T-helper 17 cell (primary cell): ENCODE measurements at places on chromosomes 2 and 18.

DNA sequence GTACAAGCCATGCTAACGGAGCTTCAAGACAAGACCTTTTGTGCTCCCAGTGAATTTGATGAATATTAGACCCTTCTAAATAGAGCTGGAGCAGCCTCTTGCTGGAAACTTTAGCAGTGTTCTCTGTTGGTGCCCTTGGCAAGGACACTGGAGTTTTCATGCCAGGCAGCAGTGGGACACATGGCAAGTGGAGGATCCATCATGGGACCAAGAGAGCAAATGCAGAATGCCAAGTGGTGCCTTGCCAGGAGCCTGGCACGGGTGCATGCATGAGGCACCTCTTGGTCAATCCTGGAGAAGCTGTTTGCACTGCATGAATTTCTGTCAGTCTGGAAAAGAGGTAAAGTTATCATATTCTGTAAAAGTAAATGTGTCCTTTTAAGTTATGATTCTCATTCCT, 59.1 kb downstream of the NETO1 start:
- H3K27ac ChIP-seq, result no peak overlapping the region
- DNase-seq, result no peak
- no peaks in the 10 kb centered on the region for H3K36me3 ChIP-seq
- H3K27me3 ChIP-seq, result no peaks in the 10 kb centered on the region

DNA sequence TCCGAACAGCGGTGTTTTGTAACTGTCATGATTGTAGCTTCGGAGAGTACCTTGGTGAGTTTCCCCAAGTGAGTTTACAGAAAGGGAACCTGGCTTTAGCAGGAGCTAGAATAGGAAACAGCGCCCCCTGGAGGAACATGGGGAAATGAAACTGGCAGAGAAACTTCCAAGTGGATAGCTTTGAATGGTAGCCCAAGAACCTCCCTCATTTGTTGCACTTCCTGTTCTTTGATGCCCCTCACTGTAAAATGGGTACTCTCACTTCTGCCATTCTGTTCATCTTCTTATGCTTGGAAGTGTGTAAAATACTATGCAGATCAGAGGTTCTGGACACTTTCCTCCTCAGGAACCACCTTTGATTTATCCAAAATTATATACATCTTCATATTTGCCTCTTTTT, 36.2 kb downstream of the CHST10 start:
- peaks cover under 1% of the 10 kb centered on the region for H3K36me3 ChIP-seq
- H3K27me3 ChIP-seq, result peaks cover 23% of the 10 kb centered on the region
- DNase-seq, result peak; percentile 57
- no peak overlapping the region for H3K27ac ChIP-seq
- no peaks in the 10 kb centered on the region for H3K4me1 ChIP-seq
- no peak overlapping the region for H3K4me3 ChIP-seq

DNA sequence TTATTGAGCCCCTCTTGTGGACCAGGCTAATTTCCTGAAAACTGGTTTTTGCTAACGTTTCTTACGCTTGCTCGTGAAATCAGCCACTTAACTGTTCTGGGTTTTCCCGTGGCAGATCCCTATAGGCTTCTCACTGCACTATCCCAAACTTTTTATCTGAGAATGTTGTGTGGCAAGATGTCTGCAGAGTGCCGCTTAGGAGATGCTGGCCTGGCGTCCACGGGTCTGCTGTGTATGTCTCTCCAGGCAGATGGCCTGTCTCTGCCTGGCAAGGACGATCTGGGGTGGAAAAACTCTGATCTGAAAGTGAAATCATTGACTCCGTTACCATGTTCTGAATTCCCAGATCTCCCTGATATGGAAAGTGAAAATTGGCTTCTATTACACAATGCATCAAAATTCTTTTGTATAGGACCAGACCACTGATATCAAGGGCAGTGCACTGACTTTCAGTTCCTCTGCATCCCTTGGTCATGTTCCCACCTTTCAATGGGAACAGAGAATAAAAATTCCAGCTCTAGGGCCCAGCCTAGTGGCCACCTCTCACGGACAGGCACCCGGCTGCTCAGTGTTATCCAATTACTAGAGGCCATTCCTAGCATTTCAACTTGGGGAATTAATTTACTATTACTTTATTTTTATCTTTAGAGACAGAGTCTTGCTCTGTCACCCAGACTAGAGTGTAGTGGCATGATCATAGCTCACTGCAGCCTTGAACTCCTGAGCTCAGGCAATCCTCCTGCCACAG, 154.6 kb downstream of the ACOXL start:
- no peak for DNase-seq
- H3K36me3 ChIP-seq, result no peaks in the 10 kb centered on the region
- no peaks in the 10 kb centered on the region for H3K4me1 ChIP-seq
- no peak overlapping the region for H3K4me3 ChIP-seq

DNA sequence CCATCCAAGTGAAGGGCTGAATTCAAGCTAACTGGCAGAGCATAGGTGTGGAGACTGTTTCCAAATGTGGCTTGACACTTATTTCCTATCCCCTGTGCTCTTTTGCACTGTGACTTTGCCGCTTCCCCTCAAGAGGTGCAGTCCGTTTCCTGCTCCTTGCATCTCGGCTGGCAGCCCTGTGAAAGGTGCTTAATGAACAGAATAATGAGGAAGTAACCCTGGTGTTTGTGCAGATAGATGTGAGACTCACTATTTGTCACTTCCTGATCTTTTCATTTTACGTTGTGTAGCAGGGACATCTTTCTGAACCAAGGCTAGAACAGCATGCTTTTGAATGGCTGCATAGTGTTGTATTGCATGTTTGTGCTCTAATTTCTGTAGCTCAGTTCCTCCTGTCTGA, 60.8 kb downstream of the CEP192 start:
- DNase-seq, result no peak
- no peaks in the 10 kb centered on the region for H3K27me3 ChIP-seq
- H3K36me3 ChIP-seq, result peaks cover 20% of the 10 kb centered on the region
- H3K4me3 ChIP-seq, result no peak overlapping the region

- peak overlapping the region; percentile 87 for H3K27ac ChIP-seq
- DNase-seq, result no peak
- peaks cover 2% of the 10 kb centered on the region for H3K36me3 ChIP-seq
- H3K4me1 ChIP-seq, result peaks cover 2% of the 10 kb centered on the region
- peak overlapping the region; percentile 63 for H3K4me3 ChIP-seq
These were observed 3.8 kb downstream of the EVX2 start for GRCh38 chr2:176079831-176080539.

DNA sequence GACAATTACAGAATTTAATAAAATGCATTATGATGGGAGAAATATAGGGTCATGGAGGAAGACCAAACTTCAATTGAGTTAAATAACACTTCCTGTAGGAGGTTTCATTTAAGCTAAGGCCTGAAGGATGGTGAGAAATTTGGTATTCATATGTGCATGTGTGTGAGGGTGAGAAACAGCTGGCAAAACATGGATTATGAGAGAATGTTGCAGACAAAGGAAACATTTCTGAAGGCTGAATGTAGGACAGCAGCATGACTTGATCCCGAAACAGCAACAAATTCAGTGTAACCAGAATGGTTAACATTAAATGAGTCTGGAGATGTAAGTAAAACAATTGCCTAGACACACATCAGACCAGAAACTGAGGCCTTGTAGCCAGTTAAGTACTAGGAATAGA, 630.8 kb downstream of the NR4A2 start:
- H3K4me1 ChIP-seq, result no peaks in the 10 kb centered on the region
- H3K27me3 ChIP-seq, result no peaks in the 10 kb centered on the region

- no peak for DNase-seq
- H3K27me3 ChIP-seq, result no peaks in the 10 kb centered on the region
- H3K36me3 ChIP-seq, result peaks cover 2% of the 10 kb centered on the region
- no peaks in the 10 kb centered on the region for H3K4me1 ChIP-seq
- no peak overlapping the region for H3K4me3 ChIP-seq
These were observed 58.0 kb downstream of the SLC40A1 start for GRCh38 chr2:189522435-189523151.

GRCh38 chr2:230666885-230667712, 45.5 kb upstream of the CAB39 start:
- no peak for DNase-seq
- peaks cover 61% of the 10 kb centered on the region for H3K4me1 ChIP-seq
- peak overlapping the region; percentile 59 for H3K27ac ChIP-seq
- no peaks in the 10 kb centered on the region for H3K36me3 ChIP-seq
- no peaks in the 10 kb centered on the region for H3K27me3 ChIP-seq
- H3K4me3 ChIP-seq, result peak overlapping the region; percentile 12

- no peak overlapping the region for H3K4me3 ChIP-seq
- no peaks in the 10 kb centered on the region for H3K27me3 ChIP-seq
- H3K36me3 ChIP-seq, result no peaks in the 10 kb centered on the region
- no peak for DNase-seq
- H3K4me1 ChIP-seq, result peaks cover 15% of the 10 kb centered on the region
- H3K27ac ChIP-seq, result no peak overlapping the region
These were observed 26.3 kb upstream of the CRIM1 start for GRCh38 chr2:36329251-36329650.

GRCh38 chr2:121491518-121491917, 39.2 kb upstream of the RNU4ATAC start:
- H3K36me3 ChIP-seq, result peaks cover 2% of the 10 kb centered on the region
- H3K4me1 ChIP-seq, result peaks cover 23% of the 10 kb centered on the region
- no peaks in the 10 kb centered on the region for H3K27me3 ChIP-seq
- H3K4me3 ChIP-seq, result no peak overlapping the region
- no peak overlapping the region for H3K27ac ChIP-seq
- no peak for DNase-seq

- no peak overlapping the region for H3K4me3 ChIP-seq
- no peak overlapping the region for H3K27ac ChIP-seq
- H3K36me3 ChIP-seq, result no peaks in the 10 kb centered on the region
- DNase-seq, result no peak
These were observed 1475.9 kb upstream of the NXPH2 start for GRCh38 chr2:140256080-140256479.

GRCh38 chr2:127196998-127197397, 23.1 kb downstream of the CYP27C1 start:
- H3K27me3 ChIP-seq, result peaks cover 15% of the 10 kb centered on the region
- H3K4me1 ChIP-seq, result peaks cover 5% of the 10 kb centered on the region
- H3K4me3 ChIP-seq, result peak overlapping the region; percentile 87

GRCh38 chr2:54366487-54367280, 89.4 kb upstream of the SPTBN1 start:
- no peak for DNase-seq
- H3K4me1 ChIP-seq, result no peaks in the 10 kb centered on the region
- no peak overlapping the region for H3K4me3 ChIP-seq
- no peaks in the 10 kb centered on the region for H3K36me3 ChIP-seq
- no peak overlapping the region for H3K27ac ChIP-seq

DNA sequence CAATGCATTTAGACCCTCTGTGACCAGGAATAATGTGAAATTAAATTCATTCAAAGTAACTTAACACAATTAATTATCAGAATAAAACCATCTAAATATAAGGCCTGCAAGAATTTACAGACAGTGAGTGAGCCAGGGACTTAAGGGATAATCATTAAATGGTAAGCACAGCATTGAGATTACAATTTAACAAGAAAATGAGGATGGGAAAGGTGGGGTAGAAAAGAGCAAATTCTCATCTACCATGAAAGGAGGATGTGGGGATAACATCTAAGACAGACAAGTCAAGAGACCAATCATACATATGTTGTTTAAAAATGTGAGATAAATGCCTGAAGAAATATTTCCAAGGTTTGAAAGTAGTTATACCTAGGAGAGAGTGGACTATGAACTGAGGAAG, 259.3 kb upstream of the NT5C1B start:
- H3K27ac ChIP-seq, result no peak overlapping the region
- no peaks in the 10 kb centered on the region for H3K27me3 ChIP-seq
- no peaks in the 10 kb centered on the region for H3K4me1 ChIP-seq
- no peak overlapping the region for H3K4me3 ChIP-seq
- H3K36me3 ChIP-seq, result no peaks in the 10 kb centered on the region
- DNase-seq, result no peak

- H3K4me3 ChIP-seq, result no peak overlapping the region
- no peak for DNase-seq
- no peaks in the 10 kb centered on the region for H3K36me3 ChIP-seq
- no peak overlapping the region for H3K27ac ChIP-seq
- H3K27me3 ChIP-seq, result no peaks in the 10 kb centered on the region
These were observed 46.4 kb downstream of the ZNF804A start for GRCh38 chr2:184644685-184645084.

DNA sequence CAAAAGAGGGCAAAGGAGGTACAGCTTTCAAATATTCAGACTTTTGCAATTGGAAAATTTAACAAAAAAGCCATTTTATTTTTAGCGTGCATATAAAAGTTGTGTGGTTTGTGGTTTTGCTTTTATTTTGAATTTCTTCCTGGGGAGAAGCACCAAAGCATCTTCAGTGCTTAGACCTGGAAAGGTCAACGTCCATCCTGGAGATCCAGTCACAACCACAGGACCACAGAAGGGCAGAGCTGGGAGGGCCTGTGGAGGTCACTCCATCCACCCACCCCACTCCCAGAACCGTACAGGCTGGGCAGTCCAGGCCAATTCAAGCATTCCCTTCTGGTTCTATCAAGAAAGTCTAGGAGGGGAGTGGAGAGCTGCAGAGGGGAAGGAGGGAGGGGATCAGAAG, 43.8 kb downstream of the MPHOSPH10 start:
- H3K4me3 ChIP-seq, result no peak overlapping the region
- peaks cover 7% of the 10 kb centered on the region for H3K36me3 ChIP-seq
- no peak for DNase-seq
- peaks cover 12% of the 10 kb centered on the region for H3K4me1 ChIP-seq
- no peak overlapping the region for H3K27ac ChIP-seq
- H3K27me3 ChIP-seq, result peaks cover 33% of the 10 kb centered on the region

DNA sequence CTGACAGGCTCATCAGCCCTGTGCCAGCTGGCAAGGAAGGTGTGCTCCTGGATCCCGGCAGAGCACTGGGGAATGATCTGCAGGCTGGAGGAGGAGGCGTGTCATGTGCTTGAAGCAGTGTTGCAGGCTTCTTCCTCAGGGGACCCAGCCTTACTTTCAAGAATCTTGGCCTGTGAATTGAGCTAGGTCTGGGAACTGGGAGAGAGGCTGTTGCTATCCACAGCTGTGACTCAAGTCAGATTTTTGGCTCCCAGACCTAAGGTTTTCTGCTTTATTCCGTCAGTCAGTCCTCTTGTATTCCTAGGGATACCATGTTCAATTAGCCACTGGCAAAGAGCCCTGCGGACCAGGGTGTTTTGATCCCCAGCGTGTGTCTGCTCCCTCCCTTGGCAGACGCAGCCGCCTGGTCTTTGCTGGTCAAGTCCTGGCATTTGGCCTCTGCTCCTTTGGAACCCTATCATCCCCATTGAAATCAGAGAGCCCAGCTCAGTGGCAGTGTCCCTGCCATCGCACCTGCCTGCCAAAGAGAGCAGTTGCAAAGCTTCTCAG, 32.4 kb downstream of the ASB1 start:
- no peak for DNase-seq
- no peaks in the 10 kb centered on the region for H3K36me3 ChIP-seq
- no peak overlapping the region for H3K27ac ChIP-seq
- peaks cover 2% of the 10 kb centered on the region for H3K4me1 ChIP-seq
- H3K27me3 ChIP-seq, result no peaks in the 10 kb centered on the region

- peaks cover 2% of the 10 kb centered on the region for H3K36me3 ChIP-seq
- H3K27ac ChIP-seq, result no peak overlapping the region
- no peak for DNase-seq
- H3K4me1 ChIP-seq, result peaks cover 25% of the 10 kb centered on the region
- no peaks in the 10 kb centered on the region for H3K27me3 ChIP-seq
- H3K4me3 ChIP-seq, result no peak overlapping the region
These were observed 24.8 kb downstream of the SMAD4 start for GRCh38 chr18:51054764-51055163.
